ENCODE measurements at places on chromosomes 7 and 10.
A peak's percentile ranks its signal among the peaks of the same experiment; 100 is the strongest.

- DNase-seq: peak; percentile 69
These were observed 39.5 kb upstream of the ANKRD1 start for GRCh38 chr10:90960355-90960814.

DNA sequence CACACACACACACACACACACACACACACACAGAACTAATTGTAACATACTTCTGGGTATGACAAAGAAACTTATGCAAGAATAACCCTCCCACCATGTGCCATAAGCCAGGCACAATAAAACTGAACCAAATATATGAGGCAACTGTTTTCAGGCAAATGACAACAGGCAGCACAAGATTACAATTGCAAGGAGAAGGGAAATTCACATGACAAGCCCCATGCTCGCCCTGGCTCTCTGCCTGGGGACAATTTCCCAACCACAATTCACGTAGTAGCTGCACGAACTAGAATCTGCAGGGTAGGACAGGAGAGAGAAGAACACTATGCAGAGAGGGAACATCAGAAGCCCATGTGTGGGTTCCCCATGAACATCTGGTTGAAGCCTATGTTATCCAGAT is 143.3 kb downstream of the CALN1 start:
- no peak for DNase-seq

DNA sequence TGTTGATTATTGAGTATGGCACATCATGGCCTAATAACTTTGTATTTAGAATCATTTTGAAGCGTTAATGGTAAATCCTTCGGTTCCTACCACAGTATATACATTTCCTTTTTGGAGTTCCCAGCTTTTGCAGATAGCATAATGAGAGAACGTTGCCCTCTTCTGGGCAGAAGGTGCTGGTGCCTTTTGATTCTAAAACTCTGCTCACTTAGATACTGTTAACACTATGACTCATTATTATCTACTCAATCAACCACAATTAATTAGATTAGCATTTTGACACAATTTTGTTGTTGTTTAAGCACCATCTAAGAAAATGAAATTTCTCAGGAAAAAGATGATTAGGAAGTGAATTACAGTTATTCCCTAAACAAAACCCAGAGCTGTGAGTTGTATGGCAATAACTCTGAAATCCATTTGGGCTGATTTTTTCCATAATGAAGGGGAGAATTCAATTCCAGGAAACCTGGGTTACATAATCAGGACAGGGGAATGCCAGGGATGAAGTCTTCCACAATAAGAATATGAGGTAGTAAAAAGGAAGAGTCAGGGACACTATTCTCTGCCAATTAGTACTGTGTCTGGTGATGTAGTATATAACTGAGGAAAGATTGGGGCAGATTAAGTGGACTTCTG is 11.5 kb upstream of the DLD start:
- DNase-seq: peak; percentile 68

DNA sequence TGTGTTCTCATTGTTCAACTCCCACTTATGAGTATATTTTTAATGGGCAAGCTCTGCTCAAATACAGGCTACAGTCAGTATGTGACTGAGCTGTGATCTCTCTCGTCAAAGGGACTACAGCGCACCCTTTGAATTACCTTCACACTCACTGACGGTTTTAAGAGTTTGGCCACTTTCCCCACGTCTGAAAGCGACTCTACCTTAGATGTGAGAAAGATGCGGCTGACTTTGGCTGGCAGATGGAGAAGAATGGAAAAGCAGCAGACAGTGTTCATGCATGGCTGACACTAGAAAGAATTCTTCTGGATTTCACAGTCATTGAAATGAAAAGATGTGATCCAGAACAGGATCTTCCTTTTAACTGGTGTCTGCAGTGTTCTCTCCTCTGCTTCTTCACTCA is 2.0 kb upstream of the ATRNL1 start:
- DNase-seq: no peak

DNA sequence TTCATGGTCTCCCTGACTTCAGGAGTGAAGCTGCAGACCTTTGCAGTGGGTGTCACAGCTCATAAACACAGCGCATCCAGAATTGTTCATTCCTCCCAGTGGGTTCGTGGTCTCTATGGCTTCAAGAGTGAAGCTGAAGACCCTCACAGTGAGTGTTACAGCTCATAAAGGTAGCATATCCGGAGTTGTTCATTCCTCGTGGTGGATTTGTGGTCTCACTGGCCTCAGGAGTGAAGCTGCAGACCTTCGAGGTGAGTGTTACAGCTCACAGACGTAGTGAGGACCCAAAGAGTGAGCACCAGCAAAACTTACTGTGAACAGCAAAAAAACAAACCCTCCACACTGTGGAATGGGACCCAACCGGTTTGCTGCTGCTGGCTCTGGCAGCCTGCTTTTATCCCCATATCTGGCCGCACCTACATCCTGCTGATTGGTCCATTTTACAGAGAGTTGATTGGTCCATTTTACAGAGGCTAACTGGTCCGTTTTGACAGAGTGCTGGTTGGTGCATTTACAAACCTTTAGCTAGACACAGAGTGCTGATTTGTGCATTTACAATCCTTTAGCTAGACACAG is 308.8 kb downstream of the PTPRN2 start:
- DNase-seq: no peak

DNA sequence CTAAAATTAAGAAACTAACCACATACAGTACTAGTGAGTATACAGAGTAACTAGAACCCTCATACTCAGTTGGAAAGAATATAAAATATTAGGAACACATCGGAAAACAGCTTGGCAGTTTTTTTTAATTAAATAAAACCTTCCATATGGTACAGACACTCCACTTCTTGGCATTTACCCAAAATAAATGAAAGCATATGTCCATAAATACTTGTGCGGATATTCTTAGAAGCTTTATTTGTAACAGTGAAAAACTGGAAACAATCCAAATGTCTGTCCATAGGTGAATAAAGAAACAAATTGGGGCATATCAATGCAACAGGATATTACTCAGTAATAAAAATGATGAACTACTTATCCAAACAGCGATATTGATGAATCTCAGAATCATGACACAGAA is 410.0 kb downstream of the HTR7 start:
- peak; percentile 38 for DNase-seq

GRCh38 chr7:144256112-144256511 is 8.5 kb downstream of the OR2A7 start:
- peak; percentile 1 for DNase-seq

DNA sequence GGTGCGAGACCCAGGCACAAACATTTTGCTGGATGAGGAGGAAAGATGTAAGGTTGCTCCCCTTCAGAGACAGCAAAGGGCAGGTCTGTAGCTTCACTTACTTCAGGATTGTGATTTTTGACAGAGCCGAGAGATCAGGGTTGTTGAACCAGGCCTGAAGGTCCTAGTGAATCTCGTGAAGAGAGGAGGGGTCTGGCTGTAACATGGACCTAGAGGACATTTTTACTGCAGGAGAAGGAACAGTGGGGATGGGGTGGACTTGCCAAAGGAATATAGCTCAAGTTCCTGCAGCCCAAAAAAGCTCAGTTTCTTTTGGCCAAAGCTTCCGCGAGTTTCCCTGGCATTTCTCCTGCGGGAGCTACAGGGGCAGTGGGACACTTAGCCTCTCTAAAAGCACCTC is 976 bp upstream of the EGFR start:
- DNase-seq: no peak

DNA sequence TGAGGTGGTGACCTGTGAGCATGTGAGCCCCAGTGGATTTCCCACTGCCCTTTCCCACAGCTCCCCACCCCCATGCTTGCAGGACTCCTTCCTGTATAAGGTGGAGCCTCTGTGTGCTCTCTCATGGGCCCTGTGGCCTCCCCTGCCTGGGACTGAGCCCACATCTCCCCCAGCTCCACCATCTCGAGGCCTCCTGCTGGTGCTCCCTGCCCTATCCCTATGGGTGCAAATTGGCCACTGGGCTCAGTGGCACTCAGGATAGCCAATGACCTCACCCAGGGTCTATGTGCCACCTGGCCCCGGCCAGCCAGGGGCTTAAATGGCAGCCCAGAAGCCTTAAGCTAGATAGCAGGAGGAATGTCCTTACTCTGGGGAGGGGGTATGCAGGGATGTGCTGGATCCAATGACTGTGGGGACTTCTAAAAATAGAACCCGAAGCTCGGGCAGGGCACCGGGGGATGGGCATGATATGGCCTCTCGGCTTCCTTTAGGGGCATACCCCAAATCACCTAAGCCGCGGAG is 2.0 kb downstream of the LDB3 start:
- DNase-seq: no peak

DNA sequence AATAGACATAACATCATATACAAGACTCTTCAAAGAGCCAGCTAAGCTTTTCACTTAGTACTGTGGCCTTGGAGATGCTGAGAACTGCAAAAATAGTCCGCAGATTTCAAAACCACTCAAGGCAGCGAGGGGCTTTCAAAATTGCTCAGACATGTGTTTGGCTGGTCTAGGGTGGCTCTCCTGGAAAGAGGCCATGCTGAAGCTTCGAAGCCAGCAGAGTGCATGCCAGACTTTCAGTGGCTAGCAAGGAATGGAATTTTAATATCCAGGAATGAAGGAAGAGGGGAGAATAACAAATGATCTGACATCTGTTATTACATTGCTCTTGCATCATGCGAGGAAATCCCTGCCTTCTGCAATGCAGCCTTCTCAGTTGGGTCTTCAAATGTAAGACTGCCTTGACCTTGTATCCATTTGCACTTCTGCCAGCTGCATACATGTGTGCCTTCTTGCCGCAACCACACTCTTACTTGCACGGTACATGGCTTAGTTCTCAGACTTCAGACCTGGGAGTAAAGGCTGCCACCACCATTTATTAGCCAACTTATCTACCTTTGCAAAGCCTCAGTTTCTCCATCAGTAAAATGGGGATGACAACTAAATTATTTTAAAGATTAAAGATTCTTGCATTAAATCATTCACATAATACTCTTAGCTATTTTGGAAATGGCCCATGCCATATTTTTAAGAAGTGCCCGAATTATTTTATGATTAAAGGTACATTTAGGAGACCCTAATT is 55.9 kb downstream of the ITIH5 start:
- DNase-seq: peak; percentile 56

GRCh38 chr10:129418496-129419225 is 48.4 kb upstream of the MGMT start:
- no peak for DNase-seq

DNA sequence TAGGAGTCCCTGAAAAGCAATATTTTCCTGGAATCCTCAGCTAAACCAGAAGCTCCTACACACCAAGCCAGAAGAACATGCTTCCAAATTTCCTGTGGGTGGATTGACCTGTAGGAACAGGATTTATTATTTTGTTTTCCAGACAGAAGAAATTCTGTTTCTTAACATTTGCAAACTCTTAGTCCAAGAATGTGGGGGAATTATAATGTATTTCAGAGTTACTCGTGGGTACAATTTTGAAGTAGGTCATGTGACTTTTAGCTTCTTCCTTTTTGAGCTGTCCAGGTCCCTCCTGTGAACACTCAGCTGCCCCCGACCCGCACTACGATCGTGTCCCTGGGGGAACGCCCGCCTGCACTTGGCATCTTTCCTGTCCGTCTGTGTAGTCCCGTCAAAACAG is 27.7 kb upstream of the VIPR2 start:
- DNase-seq: no peak

DNA sequence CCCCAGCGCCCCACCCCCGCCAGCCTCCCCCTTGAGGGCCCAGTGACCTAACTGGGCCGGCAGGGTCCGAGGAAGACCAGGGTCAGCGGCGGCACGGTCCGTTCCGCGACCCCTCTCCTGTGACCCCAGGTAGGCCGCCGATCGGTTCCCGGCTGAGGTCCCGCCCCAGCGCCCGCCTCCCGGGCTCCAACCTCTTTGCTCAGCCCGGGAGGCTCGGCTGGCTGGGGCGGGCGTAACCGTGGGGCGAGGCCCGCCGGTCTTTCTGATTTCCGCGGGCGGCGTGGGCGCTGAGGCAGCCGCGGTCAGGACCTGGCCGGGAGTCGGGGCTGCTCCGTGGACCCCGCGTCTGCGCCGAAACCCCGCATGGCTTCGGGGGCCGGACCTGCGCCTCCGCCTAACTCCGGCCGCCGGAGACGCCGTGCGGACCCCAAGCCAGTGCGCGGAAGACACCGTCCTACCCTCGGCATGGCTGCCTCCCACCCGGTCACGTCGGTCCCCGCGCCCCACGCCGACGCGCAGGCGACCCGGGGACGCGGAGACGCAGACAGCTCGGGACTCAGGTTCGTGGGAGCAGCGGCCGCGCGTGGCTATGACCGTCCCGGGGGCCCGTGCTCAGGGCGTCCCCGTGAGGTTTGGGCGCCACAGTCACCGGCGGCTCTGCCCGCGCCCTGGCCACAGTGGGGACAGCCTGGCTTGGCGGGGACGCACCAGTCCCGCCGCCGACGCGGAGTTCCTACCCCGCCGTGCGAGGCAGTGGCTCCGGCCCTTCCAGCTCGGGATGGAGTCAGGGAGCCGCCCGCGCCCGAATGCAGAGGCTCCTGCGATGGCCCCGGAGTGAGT is 1.0 kb upstream of the VENTX start:
- no peak for DNase-seq

DNA sequence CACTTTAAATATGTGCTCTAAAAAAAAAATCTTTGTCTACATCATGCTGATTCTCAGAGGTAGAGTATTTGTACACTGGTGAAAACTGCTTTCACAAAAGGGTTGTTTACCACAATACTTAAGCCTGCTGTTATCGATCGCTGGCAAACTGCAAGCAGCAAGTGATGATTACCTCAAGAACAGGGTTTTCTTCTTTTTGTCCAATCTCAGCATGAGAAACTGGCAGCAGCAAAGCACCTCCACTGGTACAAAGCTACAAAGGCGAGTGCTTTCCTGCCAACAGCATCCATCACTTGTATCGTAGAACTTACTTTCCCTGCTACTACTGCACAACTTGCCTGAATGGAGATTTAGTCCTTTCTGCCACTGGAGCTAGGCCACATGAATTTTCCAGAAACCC is 276.5 kb downstream of the DGKB start:
- no peak for DNase-seq

DNA sequence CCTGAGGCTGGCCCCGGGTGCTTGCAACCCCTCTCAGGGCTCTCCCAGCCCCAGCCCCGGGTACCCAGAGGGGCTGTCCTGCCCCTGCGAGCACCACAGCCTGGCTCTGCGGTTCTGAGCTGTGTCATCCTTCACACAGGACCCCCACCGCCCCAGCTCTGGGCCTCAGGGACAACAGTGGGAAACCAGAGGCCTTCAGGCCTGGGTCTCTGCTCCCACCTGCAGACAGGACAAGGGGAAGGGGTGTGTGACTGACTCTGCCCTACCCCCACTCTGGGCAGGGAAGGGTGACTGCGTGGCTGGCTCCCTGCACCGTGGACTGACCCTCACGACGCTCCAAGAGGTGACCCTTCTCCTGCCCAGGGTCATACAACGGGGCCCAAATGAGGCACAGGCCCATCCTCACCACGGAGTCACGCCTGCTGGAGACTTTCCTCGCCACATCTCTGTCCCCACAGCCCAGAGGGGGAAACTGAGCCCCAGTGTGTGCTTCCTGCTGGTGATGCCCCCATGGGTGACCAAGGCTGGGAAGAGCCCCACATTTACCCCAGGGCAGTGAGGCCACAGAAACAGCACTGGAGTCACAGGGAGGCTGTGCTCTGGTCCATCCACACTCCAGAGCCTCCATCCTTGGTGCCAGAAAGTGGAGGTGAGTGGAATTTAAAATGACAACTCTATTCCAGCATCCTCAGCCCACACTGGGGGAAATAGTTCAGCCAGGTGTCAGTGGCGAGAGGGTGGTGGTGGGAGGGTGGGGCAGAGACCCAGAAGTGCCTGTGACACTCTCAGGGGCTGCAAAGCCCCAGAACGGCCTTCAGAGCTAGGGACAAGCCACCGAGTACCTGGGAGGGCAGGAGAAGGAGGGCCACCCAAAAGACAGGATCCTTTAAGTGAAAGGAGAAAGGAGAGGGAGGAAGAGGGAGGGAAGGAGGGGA is 13.6 kb downstream of the CAMK2B start:
- no peak for DNase-seq

Measured in fibroblast of villous mesenchyme (primary cell).